Thymus (tissue), 14 donors: ENCODE measurements at places on chromosomes 12 and 14. TPM values are rescaled to one million over a fixed set of nuclear protein-coding genes. Genes with fewer than 3 reads are reported as not detected.

The RHOJ gene
- 1.0 TPM for total RNA-seq

- no peak for DNase-seq
These were observed 2.8 kb downstream of the PIANP start for GRCh38 chr12:6697584-6698351.

DNA sequence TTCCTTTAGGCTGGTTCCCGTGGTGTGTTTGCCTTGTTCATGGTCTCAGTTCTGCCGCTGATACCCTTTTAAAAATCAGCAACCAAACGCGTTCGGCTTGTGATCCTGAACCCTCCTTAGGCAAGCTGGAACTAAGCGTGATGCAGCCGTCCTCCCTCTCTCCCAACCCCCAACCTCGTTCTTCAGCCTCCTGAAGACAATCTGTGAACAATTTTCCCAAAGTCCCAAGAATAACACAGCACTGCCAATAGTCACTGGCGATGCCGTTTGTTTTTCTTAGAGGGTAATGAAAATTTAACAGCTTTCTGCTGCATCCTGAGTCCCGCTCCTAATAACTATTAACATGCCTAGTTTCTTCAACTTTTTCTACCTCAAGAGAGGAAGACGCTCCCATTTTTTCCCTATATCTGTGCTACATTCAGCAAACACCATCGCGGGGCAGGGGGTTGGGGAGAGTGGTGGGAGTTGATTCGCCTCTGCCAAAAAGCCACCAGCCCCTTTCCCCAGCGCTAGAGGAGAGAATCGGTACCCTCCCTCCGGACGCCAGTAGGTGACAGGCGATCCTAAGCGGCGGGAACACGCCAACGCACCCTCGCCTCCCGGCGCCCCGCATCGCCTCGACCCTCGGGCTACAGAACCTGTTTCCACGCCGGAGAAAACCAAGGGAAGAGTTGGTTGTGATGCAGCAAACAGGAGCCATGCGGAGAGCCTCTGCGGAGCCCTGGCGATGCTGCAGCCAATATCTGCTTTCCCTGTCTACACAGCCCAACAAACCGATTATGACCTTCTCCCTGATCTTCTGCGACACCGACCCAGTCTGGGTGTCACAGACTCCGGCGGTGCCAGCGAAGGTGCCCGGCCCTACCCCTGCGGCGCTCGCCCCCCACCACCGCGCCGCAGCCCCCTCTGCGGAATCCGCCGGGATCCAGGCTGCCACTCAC is 752 bp downstream of the PRICKLE1 start:
- DNase-seq = no peak

GRCh38 chr14:62745496-62745895 is 299.8 kb downstream of the KCNH5 start:
- DNase-seq = no peak

DNA sequence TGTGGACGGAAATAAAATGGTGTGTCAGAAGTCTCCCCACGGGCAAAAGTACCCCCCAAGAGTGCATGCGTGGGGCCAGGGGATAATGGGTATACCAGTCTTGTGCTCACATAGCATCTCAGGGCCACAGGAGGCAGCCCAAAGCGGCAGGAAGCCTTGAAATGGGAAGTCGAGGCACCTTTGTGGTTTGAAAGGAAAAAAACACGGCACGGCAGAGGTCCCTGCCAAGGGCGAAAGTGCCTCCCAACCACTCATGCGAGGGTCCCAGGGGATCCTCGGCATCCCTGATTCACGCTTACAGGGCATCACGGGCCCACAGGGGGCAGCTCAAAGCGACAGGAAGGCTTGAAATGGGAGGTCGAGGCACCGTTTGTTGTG is 583.2 kb downstream of the ALG10 start:
- no peak for DNase-seq

- DNase-seq = no peak
These were observed 82.2 kb downstream of the PTPRO start for GRCh38 chr12:15404485-15404884.

DNA sequence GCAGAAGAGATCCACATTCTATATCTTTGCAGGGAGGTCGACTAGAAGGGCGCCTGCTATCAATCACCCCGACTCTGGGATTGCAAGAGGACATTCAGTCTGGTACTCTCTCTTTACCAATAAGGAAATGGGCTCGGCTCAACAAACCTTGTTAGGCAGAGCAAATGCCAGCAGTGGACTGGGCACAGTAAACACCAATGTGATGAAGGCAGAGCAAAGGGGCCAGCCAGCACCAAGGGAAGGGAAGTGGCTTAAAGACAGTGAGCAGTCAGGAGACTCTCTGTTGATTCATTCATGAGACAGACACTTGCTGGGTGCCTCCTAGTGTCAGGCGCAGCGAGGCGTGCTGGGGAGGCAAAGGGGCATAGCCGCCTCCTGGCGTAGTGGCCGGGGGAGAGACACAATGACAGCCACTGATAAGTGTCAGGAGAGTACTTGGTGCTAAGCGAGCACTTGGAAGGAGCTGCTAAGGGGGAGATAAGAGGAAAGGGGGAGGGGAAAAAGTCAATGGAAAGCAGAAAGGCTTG is 34.1 kb downstream of the TMCC3 start:
- DNase-seq = no peak

- DNase-seq = no peak
These were observed 21.4 kb upstream of the CLEC4D start for GRCh38 chr12:8491646-8492530.

- DNase-seq = no peak
These were observed 17.1 kb upstream of the HIGD1C start for GRCh38 chr12:50934981-50935807.
